ENCODE measurements at places on chromosomes 7 and 10. TPM values are rescaled to one million over a fixed set of nuclear protein-coding genes. Genes with fewer than 3 reads are reported as not detected.

Gene HERPUD2
- 29.6 TPM for total RNA-seq

Gene NRCAM
- 85.7 TPM for total RNA-seq

Gene KIF20B
- 43.9 TPM for total RNA-seq

- DNase-seq = no peak
These were observed 77.0 kb downstream of the ADCYAP1R1 start for GRCh38 chr7:31129067-31129466.

DNA sequence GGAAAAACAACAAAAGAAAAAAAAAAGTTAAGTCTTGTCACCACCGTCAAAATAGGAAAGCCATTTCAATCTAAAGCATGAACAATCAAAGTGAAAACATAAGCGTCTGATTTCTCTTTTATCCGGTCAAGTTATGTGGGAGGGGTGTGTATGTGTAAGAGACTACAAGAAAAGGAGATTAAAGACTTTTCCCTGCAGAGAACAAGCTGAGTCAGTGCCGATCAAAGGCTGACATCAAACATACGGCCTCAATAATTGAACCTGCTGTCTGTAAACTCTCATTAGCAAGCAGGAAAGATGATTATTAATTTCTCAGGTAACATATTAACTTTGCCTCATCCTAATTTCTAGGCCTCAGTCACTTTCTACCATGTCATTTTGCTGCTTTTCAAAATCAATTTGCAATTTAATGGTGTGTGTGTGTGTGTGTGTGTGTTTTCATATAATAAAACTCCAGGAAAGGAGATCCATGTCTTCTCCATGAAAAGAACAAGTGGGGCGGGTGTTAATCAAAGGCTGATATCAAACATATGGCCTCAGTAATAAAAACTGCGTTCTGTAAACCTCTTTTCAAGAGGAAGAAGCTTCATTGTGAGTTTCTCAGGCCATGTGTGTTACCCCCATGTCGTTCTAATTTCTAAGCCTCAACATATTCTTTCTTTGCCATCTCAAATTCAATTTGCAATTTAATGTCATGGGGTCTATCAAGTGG is 649.1 kb upstream of the SORCS1 start:
- no peak for DNase-seq

Data from Caco-2 (cell line).